ENCODE measurements at places on chromosomes 6 and 20. TPM values are rescaled to one million over a fixed set of nuclear protein-coding genes. Genes with fewer than 3 reads are reported as not detected.

DNA sequence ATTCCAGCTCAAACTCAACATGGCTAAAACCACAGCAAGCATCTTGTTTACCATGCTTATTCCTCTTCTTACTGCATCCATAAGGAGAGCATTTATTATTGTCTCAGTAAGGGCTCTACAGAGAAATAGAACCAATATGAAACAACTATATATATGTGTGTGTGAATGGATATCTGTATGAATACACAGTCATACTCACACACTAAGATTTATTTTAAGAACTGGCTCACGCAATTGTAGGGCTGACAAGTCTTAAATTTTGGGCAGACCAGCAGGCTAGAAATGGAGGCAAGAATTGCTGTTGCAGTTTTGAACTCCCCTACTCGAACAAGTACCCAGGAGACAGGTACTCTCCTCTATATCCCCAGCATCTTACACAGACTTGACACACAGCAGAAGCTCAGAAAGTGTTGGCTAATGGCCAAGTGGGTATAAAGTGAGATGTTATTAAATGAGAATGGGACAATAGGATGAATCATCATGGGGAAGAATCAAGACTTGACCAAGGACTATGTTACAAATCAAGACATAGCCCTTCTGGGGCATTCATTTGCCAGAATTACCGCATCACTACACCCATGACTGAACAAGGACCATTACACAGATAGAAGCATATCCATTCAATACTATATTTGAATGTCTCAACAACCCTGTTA lies 13.0 kb downstream of the ZHX3 start:
- DNase-seq, result no peak

GRCh38 chr6:115131709-115132490 lies 789.1 kb upstream of the HS3ST5 start:
- no peak for DNase-seq

The BHLHE23 gene
- not detected for total RNA-seq

DNA sequence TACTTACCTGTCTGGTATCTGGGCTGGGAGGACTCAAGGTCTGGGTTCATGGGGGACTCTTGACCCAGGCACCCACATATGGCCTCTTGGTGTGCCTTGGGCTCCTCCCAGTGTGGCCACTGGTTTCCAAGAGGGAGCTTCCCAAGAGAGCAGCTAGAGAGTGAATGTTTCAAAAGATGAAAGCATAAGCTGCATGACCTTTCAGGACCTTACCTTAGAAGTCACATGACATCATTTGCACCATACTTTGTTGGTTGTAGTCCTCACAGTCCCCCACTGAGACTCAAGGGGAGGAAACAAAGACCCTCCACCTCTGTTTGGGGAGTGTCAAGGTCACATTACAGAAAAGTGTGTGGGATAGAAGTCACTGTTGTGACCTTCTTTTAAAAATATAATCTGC lies 13.9 kb downstream of the ACTR5 start:
- no peak for DNase-seq

DNA sequence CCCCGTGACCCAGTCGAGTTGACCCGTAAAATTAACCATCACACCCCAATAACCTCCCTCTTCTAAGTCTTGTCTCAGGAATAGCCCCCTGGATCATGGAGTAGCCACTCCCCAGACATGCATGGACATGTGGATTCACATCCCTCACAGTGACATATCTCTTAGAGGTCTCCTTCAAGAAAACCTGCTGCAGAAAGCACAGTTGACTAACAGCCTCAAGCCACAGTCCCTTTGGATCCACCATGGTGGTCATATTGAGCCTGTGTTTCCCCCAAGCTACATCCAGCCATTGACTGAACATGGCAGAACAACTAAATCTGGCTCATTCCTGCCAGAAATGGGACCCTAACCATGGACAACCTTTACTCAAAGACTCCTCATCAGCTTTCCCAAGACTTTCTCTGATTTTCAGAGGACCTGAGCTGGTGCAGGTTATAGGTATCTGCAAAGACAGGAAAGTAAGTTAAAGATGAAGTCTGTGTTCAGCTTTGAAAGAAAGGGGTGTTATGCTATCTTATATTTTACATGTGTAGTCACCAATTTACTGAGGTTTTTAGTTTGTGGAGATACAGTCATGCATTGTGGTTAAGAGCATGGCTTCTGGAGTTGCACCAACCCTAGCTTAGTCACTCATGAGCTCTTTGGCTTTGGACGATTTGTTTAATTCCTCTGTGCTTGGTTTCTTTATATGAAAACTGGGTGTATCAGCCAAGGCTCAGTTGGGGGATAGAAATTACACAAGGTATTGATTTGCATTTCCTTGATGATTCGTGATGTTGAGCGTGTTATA lies 219.1 kb downstream of the MYLK4 start:
- no peak for DNase-seq

GRCh38 chr6:125919618-125920017 lies 37.0 kb upstream of the HINT3 start:
- DNase-seq, result no peak

- DNase-seq, result no peak
These were observed 113.8 kb downstream of the ARMC2 start for GRCh38 chr6:108961985-108962384.

The EYA4 gene
- not detected for total RNA-seq

The HLA-DQB1 gene
- total RNA-seq, result 1.8 TPM

DNA sequence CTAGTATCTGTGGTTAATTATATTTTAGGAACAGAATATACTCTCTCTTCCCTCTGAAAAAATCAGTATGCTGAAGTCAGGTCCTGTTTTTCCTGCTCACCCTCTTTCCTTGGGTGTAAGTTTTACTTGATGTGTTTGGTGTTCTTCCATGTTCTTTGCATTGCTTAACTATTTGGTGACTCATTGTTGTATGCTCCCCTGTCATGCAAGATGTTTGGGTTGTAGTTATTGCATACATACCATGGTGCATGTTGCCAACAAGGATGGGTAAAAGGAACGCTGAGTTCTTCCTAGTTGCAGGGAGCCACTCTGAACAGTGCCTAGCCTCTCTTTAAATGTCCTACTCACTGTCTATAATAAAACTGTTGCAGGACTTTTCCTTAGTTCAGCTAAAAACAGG lies 207.9 kb upstream of the LAMP5 start:
- no peak for DNase-seq

- DNase-seq, result no peak
These were observed 150.9 kb downstream of the PREX1 start for GRCh38 chr20:48676795-48677460.

The PRDM1 gene
- 17.6 TPM for total RNA-seq

- no peak for DNase-seq
These were observed 106.8 kb downstream of the TRMT11 start for GRCh38 chr6:126093108-126093507.

DNA sequence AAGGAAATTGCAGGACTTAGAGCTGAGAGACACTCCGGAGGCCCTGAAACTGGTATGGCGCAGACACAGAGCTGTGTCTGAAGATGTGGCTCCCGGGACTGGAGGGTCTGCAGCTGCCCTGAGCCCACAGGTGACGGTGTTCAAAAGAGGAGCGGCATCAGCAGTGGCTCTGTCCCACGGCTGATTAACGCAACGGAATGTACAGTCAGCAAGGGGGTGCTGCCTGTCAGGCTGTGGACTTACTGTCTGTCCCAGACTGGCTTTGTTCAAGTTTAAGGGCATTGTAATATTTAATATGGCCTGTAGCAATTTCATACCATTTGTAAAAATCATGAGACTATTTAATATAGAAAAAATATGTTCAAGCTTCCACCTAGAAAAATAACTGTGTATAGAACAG lies 228.0 kb upstream of the TAB2 start:
- DNase-seq, result no peak

GRCh38 chr6:139862311-139862710 lies 487.9 kb upstream of the CITED2 start:
- DNase-seq, result no peak

DNA sequence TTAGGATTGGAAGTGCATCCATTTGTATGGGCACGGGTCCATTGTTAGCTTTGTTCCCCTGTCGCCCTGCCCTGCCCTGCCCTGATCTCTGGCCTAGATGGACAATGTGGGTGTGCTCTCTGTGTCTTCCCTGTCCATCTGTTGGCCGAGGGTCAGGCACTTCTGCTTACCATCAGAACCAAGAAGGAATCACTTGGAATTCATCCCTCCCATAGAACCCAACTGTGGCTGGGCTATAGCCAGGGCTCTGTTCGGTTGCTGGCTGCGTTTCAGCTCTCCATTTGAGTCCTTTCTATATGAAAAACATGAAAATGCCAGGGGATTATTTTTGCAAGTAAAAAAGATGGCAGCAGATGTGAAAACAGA lies 26.6 kb upstream of the TULP4 start:
- DNase-seq, result no peak

DNA sequence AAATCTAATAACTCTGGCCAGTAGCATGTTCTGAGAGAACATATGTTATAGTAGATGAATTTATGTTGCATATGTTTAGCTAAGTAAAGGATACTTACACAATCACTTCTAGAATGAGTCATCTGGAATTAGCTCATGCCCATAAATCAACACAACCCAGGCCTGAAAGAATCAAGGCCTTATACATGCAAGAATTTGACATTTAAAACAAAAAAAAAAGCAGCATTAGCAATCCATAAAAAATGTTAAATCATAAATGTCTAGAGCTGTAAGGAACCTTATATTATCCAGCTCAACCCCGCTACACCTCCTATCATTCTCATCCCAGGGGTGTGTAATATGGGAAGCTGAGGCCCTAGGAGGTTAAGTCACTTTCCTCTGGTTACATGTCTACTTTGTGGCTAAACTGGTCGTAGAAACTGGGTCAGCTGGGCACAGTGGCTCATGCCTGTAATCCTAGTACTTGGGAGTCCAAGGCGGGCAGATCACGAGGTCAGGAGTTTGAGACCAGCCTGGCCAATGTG lies 105.2 kb upstream of the CARMIL1 start:
- DNase-seq, result no peak

DNA sequence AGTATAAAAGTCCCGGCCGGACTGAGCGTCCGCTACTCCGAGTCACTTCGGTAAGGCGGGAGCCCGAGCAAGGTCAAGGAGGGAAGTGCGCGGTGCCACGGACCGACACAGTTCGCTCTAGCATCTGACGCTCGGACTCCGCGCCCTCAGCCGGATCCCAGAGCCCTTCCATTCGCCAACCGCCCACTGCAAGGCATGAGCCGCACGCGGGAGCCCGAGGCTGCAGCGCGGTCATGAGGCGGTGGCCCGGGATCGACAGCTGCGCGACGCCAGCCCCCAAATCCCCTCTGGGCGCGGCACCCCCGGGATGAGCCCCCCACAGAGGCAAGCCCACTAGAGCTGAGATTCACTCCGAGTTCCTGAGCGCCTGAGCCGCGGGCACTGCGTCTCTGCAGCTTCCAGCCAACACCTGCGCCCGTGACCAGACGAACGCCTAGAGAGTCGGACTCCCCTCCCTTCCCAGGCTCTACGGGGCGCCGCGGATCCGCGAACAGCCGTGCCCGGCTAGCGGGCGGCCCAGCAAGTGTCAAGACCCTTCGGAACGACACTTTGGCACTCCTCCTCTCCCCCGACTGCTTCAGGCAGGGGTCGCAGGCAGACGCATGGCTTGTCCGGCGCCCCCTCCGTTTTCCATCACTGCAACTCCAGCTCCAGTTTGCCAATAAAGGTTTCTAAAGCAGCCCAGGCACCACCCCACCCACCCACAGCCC lies 725 bp upstream of the ISM1 start:
- DNase-seq, result no peak

GRCh38 chr6:33827546-33828451 lies 24.0 kb upstream of the MLN start:
- peak; percentile 42 for DNase-seq

- DNase-seq, result no peak
These were observed 72.5 kb downstream of the ARHGAP18 start for GRCh38 chr6:129637340-129638054.

The PROKR2 gene
- not detected for total RNA-seq

DNA sequence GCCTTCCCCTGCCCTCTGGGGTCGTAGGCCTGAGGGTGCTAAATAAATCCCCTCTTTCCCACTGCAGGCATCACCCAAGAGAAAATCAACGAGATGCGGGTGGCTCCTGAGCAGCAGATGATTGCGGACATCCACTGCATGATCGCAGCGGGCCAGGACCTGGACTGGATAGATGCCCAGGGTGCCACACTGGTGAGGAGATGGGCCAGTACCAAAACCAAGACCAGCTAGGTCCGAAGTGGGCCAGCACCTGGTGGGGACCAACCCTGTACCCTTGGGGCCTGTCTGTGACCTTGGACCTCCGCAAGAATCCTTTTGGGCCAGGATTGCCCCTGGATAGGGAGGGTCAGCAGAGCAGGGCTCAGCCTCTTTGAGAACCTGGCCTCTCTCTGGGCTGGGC lies 23.6 kb upstream of the FAM83D start:
- no peak for DNase-seq

- no peak for DNase-seq
These were observed 298.4 kb downstream of the TRDN start for GRCh38 chr6:123338394-123338793.

DNA sequence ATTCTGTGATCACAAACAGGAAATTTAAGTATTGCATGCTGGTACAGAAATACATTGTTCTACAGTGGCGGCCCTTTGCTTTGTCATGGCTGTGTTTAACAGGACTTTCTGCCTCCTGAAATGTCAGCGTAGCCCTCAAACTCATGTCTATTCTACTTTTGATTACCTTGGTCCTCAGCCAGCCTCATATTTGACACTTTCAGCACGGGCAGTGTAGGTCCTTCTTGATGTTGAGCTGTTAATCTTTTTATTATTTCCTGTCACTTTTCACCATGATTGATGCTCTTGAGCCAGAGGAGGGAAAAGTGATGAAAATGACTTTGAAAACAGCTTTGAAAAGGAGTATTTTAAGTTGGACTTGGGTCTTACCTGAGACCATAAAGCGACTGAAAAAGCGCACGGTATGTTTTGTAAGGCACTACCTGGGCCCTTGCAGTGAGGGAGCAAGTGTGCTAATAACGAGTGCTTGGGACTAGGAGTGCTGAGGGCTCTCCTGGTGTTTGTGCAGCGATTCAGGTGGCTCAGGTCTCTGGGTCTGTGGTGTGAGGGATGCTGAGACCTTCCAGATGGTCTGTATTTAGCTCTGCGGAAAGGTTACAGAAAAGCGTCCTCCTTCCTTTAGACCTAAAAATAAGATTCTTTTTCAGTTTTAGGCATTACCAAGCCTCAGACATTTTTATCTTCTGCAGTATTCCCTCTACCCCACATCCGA lies 45.2 kb upstream of the RREB1 start:
- peak; percentile 60 for DNase-seq

The DEF6 gene
- 8.1 TPM for total RNA-seq
